ENCODE measurements at places on chromosomes 6 and 20. TPM values are rescaled to one million over a fixed set of nuclear protein-coding genes. Genes with fewer than 3 reads are reported as not detected.

DNA sequence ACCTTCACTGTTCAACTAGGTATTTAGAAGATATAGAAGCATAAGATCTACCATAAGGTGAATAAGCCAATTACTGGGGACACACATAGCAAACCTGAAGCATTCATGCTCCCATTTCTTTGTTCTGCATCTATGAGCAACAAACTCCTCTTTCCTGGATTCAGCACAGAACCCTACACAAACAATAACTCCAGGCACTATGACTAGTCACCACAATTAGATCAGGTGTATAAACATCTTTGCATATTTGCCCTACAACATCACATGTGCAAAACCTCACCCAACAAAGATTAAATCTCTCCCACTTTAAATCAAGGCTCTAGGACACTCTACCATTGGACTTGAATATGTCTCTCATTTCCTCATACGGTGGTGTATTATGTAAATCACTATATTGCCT is 652.3 kb downstream of the EPHA7 start:
- DNase-seq: no peak

DNA sequence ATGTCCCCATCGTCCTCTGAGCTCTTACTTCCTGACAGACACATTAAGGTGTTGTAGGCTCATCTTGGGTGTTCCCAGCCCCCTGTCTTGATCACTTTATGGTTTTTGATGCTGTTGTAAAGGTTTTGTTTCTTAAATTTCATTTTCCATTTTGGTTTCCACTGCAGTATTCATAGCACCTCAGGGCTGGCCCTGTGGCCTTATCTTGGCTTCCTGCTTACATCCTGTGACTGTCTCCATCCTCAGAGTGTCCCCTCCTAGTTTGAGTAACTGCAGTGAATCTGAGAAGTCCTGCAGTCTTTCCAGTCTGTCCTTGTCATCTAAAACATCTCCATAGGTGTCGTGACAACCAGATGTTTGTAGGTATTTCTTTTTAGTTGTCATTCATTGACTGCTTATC is 50.9 kb downstream of the JARID2 start:
- DNase-seq: no peak

DNA sequence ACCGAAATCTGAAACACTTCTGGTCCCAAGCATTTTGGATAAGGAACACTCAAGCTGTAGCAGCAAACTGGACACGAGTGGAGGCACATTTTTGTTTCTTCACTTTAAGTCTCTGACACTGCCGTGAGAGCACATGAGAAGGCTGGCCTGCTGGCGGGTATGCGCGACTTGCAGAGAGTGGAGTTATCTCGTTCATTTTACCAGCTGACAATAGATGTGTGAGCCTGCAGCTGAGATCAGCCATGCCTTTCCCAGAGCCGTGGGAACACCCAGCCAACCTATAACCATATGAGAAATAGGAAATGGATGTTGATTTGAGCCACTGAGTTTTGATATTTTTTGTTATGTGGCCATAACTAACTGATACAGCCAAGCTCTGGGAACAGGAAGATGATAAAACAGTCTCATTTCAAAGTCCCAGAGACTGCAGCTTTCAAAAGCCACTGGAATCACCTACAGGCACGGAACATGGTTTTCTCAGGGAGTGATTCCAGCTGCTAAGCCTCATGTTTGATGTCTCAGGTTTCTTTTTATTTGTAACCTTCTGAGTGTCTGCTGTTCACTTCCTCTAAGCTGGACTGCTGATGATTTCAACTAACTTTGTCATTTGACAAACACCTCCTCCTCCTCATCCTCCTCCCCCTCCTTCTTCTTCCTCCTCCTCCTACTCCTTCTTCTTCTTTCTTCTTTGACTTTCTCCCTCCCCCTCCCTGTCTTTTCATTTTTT is 28.6 kb upstream of the LAMP5 start:
- no peak for DNase-seq

DNA sequence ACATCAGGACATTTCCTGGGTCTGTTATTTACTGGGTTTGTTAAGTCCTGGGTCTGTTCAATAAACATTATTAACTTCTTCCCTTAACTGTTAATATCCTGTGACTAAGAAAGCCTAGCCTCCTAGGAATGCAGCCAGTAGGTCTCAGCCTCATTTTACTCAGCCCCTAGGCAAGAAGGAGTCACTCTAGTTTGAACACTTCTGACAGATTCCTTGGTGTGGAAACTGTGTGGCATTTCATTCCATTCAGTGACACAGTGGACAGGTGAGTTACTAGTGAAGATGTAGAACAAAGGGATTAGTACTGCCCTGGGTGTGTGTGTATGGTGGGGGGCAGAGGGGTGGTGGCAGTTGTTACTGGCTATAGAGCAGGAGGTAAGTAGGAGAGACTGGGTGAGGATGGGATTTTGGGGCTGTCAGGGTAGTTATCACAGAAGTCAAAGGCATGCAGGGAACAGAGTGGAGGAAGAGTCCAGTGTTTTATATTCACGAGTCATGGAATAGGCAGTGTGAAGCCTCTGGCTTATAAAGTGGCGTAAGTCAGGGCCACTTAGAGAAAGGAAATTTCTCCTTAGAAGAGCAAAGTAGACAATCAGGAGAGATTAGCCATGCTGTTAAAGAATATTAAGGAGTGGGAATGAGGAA is 28.4 kb downstream of the RNF182 start:
- DNase-seq: no peak

DNA sequence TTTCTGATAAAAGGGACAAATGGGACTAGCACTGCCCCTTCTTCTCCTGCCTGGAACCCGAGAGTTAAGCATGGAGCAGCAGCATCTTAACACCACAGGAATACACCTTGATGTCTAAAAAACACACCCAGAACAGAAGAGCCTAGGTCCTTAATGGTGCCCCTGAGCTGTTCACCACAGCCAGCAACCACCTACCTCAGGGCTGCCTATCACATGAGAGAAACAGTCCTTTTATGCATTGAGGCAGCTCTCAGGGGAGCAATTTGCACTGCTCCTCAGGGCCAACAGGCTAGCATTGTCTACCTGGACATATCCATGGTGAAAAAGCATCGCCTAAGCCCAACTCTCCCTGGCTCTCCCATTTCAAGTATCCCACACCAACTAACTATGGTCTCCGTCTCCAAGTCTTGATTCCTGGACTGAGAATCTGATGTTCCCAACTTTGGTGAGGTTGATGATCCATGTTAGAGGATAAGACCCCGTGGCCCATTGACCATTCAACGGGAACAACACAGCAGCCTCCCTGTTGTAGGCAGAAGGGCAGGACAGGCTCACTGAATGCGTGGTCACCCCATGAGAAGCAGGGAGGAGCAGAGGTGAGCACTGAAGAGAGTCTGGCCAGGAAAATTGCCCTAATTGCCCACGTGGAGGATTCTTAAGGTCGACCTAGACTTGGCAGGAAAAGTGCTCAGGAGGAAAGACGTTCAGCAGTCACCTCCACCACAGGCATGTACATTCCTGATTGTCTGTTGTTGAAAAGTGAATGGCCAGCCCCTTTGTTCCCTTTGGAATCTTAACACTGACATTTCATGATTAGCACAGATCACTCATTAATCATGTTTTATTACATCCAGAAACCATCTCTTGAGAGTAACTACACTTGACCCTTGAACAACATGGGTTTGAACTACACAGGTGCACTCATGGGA is 4.2 kb upstream of the APMAP start:
- DNase-seq: peak; percentile 27

GRCh38 chr6:85678026-85678601 is 35.4 kb upstream of the SYNCRIP start:
- DNase-seq: no peak

DNA sequence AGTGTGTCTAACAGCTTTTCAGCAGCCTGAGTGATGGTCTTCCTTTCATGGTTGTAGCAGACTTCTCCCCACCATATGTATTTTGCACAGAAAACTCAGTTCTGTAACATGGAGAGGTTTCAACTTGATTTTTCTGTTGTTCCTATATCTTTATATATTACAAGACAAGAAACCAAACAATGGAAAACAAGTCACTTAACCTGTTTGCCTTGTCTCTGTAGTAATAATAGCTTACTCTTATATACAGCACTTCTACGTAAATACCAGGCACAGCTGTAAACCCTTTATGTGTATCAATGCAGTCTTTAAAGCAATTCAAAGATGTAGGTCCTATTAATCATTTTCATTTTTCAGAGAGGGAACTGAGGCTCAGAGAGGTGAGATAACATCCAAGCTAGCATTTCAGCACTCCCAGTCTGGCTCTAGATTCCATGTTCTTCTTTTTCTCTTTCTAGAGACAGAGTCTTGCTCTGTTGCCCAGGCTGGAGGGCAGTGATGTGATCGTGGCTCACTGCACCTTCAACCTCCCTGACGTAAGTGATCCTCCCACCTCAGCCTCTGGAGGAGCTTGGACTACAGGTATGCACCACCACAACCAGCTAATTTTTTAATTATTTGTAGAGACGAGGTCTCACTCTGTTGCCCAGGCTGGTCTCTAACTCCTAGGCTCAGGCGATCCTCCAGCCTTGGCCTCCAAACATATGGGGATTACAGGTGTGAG is 90.4 kb downstream of the DTNBP1 start:
- DNase-seq: no peak

DNA sequence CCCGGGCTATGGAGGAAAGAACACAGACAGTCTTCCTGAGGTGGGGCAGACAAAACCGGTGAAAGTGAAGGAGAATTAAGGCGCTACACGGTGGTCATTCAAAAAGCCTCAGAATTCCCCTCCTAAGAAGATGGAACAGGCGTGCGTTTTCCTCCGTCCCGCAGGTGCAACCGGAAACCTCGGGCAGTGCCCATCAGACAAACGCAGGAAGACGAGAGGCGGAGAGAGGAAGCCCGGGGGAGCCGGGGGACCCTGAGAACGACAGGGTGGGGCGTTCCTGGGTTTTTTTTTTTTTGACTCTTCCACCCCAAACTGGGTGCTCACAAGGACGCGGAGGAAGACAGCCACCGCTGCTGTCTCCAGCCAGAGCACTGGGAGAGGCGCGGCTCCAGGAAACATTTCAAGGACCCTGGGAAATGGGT is 25.4 kb downstream of the TTLL2 start:
- no peak for DNase-seq

DNA sequence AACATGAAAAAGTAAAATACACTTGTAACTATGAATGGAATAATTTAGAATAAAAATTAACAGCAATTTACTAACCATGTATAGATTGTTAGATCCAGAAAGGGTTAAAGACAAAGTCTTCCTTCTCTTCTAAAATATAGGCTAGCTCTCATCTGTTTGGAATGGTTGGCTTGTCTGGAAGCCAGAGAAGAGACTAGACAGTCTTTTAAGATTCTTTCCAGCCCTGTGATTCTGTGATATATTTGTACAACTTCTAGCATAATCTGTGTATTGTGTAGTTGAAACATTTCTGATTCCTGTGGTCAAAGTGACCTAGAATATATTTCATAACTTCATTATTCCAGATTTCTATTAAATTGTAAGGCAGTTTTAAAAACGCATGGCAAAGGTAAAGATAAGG is 196.6 kb downstream of the UST start:
- no peak for DNase-seq

GRCh38 chr6:37442416-37443215 is 9.6 kb downstream of the CMTR1 start:
- DNase-seq: no peak

Gene SLA2
- 0.30 TPM for total RNA-seq

Gene C6orf118
- not detected for total RNA-seq

Gene RIPPLY2
- total RNA-seq: not detected

Gene MCCD1
- not detected for total RNA-seq

All from left lobe of liver (tissue), 2 donors.